HepG2 (cell line): ENCODE measurements at places on chromosomes 5 and 9.

DNA sequence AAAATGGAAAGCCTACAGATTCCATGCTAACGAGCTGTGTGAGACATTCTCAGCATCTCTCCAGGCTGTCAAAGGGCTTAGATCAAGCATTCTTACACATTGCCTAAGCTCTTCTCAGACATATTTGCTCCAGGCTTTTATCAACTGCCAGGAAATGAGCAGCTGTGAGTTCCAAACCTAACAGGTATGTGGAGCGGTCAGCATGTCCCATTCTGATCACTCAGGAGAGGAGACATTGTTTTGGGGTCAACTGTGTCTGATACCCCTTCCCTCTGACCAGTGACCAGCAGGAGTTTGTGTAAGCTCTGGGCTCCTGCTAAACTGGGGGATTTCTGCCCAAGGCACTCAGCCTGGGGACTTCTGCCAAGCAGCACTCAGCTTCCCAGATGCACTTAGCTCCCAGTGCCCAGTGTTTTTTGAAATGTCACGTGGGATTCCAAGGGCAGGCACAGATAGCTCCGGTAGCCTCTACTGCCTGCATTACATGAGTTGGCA lies 229.1 kb downstream of the SEC61B start:
- DNase-seq: no peak

DNA sequence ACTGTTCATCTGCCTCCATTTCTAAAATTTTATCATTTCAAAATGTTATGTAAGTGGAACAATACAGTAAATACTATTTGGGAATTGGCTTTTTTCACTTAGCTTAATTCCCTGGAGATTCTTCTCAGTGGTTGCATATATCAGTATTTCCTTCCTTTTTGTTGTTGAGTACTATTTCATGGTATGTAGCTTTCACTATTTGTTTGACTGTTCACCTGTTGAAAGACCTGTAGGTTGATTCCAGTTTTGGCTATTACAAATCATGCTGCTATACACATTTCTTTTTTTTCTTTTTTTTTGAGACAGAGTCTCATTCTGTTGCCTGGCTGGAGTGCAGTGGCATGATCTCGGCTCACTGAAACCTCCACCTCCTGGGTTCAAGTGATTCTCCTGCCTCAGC lies 33.0 kb upstream of the PWWP2A start:
- no peak for DNase-seq

GRCh38 chr9:26813247-26813646 lies 79.4 kb downstream of the CAAP1 start:
- DNase-seq: no peak

GRCh38 chr9:121947775-121948174 lies 145.3 kb downstream of the TTLL11 start:
- DNase-seq: no peak

- no peak for DNase-seq
Measured at GRCh38 chr9:92529124-92529523, 6.7 kb downstream of the ECM2 start.

- no peak for DNase-seq
Measured at GRCh38 chr5:164358531-164359259, 853.3 kb downstream of the MAT2B start.

DNA sequence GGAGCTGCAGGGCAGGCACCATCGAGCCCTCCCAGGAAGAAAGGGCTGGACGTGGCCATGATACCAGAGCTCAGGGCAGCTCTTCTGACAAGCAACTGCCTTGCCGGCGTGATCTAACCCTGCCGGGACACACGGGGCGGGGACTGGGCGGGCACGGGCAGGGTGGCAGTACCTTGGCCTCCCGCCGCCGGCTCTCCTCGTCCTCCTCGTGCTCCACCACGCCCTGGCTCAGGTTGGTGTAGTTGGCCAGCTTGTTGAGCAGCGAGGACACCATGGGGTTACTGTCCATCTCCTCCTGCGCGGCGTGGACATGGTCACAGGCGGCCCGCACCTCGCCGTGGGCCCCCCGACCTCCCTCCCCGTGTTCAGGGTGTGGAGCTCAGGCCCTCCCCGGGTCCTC lies 18.5 kb downstream of the SLC12A7 start:
- DNase-seq: no peak
